Naive B cell (primary cell): ENCODE measurements at places on chromosomes 5 and 9. TPM values are rescaled to one million over a fixed set of nuclear protein-coding genes. Genes with fewer than 3 reads are reported as not detected.

DNA sequence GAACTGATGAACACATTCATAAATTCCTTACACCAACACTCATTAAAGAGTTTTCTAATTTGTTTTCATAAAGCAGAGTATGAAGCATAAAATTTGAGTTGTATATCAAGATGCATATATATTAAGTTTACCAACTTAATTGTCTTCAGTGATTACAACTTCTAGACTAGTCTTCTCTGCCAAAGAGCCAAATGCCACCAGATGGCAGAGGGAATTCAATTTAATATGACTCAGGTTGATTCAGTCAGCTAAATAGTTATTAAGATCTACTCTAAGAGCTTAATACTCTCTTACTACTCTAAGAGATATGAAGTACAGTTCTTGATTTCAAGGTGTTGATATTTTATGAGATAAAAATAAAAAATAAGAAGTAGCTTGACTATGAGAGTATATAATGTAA lies 53.4 kb downstream of the CDH10 start:
- DNase-seq = no peak

CRB2 gene
- polyA plus RNA-seq = not detected

ECSCR gene
- polyA plus RNA-seq = not detected

ACOT12 gene
- not detected for polyA plus RNA-seq

FABP6 gene
- polyA plus RNA-seq = not detected

DDX4 gene
- polyA plus RNA-seq = not detected

DNA sequence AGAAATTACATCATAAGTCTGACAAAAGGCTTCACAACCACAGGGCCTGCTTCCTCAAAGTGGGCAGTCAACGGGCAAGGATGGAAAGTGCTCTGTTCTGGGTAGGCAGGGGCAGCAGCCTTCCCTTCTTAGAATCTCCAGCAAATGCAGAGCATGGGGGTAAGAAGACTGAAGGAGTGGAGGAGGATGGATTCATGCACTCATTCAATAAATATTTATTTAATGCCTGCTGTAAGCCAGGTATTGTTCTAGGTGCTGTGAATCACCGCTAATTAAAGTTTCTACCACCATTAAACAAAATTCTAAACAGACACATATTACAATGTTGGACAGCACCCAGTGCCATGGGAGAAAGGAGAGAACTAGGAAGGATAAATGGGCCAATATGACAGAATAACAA lies 195.6 kb downstream of the ELAVL2 start:
- DNase-seq = no peak

GRCh38 chr9:122078557-122078956 lies 14.6 kb downstream of the TTLL11 start:
- DNase-seq = no peak

C1QTNF2 gene
- polyA plus RNA-seq = not detected

DNA sequence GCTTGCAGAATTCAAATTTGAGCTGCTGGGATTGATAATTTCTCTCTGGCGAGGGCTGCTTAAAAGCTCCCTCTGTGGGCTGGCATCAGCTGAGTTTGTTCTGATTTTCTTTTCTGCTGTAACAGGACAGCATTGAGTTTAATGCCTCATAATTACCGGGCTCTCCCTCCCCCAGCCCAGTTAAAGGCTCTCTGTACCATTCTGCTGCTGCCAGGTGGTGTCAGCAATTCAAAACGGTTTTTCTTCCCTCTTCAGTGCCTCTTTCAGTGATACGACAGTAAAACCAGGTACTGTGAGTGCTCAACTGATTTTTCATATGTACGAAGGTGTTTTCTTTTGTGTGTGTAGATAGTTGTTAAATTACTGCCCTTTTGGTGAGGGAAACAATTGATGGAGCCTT lies 509.3 kb upstream of the CTNND2 start:
- DNase-seq = no peak

DNA sequence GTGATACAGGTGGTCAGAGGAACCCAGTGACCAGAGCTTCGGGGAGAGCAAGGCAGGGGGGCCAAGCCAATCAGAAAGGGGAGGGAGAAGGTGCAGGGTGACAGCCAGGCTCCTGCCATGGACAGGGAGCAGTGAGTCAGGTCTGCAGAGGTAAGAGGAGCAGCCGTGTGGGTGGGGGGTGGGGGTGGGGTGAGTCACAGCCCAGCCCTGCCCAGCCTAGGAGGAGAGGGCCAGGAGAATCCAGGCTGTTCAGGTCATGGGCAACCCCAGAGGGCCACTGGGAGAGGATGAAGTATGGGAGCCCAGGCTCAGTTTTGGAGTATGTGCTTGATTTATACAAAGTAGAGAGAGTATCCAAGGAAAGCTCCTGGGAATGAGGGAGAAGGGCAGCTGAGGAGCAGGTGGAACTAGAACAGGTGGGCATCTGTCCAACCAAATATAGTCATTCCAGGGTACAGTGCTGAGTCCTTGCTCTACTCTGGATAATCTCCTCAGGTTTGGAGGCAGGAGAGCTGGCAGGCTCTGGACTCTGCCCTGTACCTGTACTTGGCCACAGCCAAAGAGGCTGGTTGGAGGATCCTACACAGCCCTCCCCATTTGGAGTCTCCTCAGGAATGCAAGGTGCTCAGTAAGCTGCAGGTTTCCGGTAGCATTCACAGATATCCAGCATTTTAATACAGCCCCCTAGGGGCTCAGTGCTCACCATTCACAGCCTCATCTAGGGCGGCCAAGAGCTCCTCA lies 1.6 kb downstream of the HBEGF start:
- DNase-seq = no peak

DNA sequence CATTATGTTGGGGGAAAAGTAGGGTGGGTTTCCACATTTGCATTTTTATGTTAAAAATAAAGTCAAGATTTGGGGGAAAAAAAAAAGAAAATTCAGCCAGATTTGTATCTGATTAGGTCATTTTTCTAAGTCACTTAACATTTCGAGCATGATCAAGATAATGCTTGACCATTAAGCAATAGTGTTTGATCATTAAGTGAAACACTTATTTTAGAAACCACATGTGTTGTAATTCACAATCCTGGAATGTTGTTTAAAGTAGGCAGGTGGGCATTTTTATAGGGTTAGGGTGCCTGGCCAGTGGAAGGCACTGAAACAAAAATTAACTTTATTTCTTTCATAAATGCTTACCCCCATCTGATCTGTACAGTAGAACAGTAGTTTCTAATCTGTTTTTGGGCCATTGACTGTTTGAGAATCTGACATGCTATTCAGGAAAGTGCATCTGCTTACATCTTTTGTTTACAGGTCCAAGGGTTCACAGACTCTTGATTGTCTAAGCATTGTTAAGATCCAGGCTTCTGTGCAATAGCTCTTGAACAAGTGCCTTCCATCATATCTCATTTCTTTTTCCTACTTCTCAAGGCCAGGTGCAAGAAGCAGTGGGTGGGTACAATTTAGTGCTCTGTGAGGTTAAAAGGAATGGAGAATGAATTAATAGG lies 9.1 kb downstream of the ZCCHC9 start:
- DNase-seq = no peak

DNA sequence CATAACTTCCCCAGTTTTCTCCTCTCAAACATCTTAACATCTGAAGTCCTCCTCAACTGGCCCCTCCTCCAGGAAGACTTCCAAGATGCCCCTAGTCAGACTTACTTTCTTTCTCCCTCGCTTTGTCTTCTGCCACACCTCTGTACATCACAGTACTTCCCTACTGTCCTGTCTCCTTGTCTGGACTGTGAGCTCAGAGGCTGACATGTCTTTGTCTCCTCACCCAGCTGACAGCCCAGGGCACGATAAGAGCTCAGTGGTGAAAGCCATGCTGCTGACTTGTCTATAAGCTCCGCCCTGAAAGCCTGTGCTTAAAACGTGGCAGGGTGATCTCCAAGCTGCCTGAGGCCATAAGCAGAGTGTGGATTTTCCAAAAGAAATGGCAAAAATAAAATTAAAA lies 33.0 kb upstream of the SLC25A51 start:
- DNase-seq = no peak

DNA sequence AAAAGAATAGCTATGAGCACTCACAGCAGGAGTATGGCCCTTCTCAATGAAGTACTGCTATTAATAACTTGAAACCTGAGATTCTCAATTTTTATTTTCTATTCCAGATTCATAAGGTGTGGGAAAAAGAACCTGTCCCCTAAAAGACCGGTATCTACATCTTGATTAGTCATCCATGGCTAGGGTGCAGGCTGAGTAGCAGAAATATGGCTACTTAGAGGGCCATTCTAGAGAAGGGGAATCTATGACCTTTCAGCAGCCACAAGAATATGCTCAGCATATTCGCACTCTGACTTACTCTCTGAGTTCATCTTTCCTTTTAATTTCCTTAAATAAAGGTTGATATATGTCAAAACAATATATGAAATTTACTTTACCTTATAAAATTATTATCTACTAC lies 27.7 kb downstream of the WDR36 start:
- DNase-seq = no peak

PKD2L2 gene
- polyA plus RNA-seq = 0.19 TPM

DNA sequence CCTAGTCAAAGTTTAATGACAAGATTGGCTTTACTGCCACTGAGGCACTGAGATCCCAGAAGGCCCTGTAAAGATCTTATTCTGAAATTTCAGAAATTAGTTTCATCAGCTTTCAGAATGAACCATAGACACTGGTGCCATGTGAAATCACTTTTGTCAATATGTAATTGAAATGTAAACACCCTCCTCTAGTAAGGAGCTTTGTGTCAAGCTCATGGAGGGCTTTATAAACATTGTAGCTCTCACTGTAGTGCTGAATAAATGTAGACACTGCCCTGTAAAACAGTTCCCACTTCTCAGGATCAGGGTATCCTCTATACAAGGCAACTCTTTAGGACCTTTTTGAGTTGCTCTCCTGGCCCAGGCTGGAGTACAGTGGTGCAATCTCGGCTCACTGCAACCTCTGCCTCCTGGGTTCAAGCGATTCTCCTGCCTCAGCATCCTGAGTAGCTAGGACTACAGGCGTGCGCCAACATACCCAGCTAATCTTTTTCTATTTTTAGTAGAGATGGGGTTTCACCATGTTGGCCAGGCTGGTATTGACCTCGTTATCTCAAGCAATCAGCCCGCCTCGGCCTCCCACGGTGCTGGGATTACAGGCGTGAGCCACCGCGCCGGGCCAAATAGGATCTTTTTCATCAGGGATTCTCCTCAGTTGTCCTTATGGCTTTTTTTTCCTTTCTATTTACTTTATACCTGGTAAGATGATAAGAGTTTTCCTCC lies 1823.9 kb upstream of the CDH9 start:
- no peak for DNase-seq

ANKRD55 gene
- polyA plus RNA-seq = not detected

- DNase-seq = no peak
Observed at GRCh38 chr9:32957358-32957757, 44.1 kb downstream of the APTX start.

DNA sequence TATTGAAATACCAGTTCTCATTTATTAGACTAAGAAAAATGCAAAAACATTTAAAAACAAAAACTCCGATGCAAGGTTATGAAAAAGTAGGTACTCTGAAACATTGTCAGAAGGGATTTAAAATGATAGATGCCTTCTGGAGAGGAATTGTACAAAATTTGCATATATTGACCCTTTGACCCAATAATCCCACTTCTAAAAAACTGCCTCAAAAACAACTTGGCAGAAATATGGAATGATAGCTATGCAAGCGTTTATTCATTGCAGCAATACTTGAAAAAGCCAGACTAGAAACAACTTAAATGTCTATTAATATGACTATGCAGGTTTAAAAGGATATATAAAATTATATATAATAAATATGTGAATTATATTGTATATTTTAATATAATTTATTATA lies 118.4 kb downstream of the PLK2 start:
- DNase-seq = no peak

DNA sequence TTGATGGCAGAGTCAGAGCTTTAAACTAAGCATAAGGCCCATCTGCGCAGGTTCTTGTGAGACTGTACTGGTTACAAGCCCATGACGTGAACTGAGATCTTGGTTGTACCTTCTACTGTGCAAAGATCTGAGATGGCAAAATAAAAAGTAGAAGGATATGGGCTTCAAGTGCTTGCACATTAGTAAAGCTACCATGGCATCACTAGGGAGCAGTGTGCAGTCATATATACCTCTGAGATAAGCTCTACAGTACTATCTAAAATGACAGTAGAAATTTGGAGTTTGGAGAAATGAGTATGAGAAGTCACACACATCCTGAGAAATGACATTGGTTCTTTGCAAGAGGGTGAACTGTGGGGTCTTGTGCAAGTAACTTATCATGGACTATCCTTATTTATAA lies 408.2 kb upstream of the PRR16 start:
- no peak for DNase-seq

ZDHHC11B gene
- not detected for polyA plus RNA-seq

GRCh38 chr9:27349698-27350080 lies 52.7 kb upstream of the EQTN start:
- no peak for DNase-seq

NR5A1 gene
- not detected for polyA plus RNA-seq

SPINK13 gene
- polyA plus RNA-seq = not detected

DNA sequence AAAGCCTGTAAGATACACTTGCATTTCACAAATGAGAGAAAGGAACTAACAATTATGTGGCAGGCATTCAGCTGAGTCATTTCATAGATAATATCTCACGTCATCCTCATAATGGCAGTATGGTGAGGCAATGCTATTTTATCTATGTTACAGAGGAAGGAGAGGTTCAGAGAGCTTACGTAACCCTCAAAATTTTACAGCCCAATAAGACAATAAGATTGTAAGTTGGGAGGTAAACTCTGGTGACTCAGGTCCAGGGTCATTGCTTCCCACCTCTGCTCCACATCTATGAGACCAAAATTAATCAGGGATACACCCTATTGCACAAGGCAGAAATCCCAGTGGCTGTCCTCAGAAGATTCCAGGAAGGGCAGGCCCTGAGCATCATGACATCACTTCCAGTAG lies 309.7 kb downstream of the NSG2 start:
- no peak for DNase-seq

- no peak for DNase-seq
Observed at GRCh38 chr9:119697996-119698395, 328.8 kb upstream of the BRINP1 start.

- DNase-seq = no peak
Observed at GRCh38 chr5:148469501-148469935, 85.8 kb downstream of the FBXO38 start.

GRCh38 chr9:134286471-134287245 lies 39.6 kb upstream of the RXRA start:
- DNase-seq = no peak

DNA sequence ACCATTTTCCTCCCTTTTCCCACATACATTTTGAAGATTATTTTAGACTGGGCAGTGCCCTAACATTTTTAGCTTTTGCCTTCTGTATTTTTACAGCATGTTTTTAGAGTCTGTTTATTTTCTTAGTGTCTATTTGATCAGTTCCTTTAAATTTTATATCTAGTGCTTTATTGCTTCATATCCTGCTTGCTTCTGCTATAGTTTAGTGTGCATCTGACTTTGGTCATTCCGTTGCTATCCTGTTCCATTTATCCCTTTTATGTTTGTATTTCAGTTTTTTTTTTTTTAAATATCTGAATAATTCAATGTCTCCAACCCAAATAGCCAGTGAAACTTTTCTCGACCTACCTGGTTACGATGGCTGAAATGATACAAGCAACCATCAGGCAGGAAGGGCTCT lies 203.8 kb downstream of the ARHGAP26 start:
- no peak for DNase-seq
